Sigmoid colon (tissue), 7 donors: ENCODE measurements at places on chromosomes 7 and 10. TPM values are rescaled to one million over a fixed set of nuclear protein-coding genes. Genes with fewer than 3 reads are reported as not detected.
A peak's percentile ranks its signal among the peaks of the same experiment; 100 is the strongest.

- H3K4me3 ChIP-seq, result no peak overlapping the region
- H3K4me1 ChIP-seq, result peaks cover 12% of the 10 kb centered on the region
- no peak for DNase-seq
- no peaks in the 10 kb centered on the region for H3K27me3 ChIP-seq
- no peaks in the 10 kb centered on the region for H3K36me3 ChIP-seq
These were observed 110.0 kb upstream of the JCAD start for GRCh38 chr10:30169342-30169741.

DNA sequence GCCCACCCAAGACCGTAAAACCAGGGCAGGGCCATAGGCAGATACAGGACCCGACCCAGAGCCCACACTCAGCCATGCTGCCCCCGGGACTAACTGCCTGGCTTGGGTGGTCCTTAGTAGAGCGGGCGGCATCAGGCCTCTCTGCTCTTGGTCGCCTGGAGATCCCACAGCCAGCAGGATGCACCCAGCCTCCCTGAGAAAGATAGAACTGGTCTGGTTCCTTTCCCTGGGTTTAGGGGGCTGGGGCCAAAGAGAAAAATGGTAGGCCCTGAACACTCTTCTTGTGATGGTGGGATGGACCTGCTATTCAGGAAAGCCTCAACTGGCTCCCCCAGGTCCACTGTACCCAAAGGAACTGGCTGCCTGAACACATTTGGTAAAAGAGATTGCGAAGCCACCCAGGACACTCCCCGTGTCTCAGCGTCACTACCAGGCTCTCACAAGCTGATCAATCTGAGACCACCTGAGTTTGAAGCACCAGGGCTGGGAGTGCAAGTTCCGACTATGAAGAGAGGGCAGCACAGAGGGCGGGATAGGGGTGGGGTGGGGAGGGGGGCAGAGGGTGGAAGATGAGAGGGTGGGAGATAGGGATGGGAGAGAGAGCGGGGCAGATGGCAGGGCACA is 591.5 kb downstream of the DNAJB6 start:
- no peaks in the 10 kb centered on the region for H3K4me1 ChIP-seq
- no peaks in the 10 kb centered on the region for H3K36me3 ChIP-seq
- DNase-seq, result no peak
- no peak overlapping the region for H3K4me3 ChIP-seq
- no peak overlapping the region for H3K27ac ChIP-seq
- H3K27me3 ChIP-seq, result no peaks in the 10 kb centered on the region

Gene VIPR2
- 21.4 TPM for total RNA-seq

GRCh38 chr10:79105150-79105739 is 36.5 kb downstream of the ZMIZ1 start:
- H3K4me1 ChIP-seq, result peaks cover 97% of the 10 kb centered on the region
- no peak for DNase-seq
- H3K27me3 ChIP-seq, result no peaks in the 10 kb centered on the region
- peaks cover 2% of the 10 kb centered on the region for H3K36me3 ChIP-seq
- H3K27ac ChIP-seq, result peak overlapping the region; percentile 94
- H3K4me3 ChIP-seq, result no peak overlapping the region

Gene PLCE1
- total RNA-seq, result 7.8 TPM

Gene ARHGAP19
- total RNA-seq, result 6.8 TPM

- H3K36me3 ChIP-seq, result no peaks in the 10 kb centered on the region
- no peak overlapping the region for H3K4me3 ChIP-seq
- no peak for DNase-seq
- peaks cover 41% of the 10 kb centered on the region for H3K4me1 ChIP-seq
- no peaks in the 10 kb centered on the region for H3K27me3 ChIP-seq
These were observed 408.4 kb downstream of the SUGCT start for GRCh38 chr7:40542982-40543741.

Gene LRRC18
- total RNA-seq, result not detected

Gene LGI1
- 28.1 TPM for total RNA-seq

DNA sequence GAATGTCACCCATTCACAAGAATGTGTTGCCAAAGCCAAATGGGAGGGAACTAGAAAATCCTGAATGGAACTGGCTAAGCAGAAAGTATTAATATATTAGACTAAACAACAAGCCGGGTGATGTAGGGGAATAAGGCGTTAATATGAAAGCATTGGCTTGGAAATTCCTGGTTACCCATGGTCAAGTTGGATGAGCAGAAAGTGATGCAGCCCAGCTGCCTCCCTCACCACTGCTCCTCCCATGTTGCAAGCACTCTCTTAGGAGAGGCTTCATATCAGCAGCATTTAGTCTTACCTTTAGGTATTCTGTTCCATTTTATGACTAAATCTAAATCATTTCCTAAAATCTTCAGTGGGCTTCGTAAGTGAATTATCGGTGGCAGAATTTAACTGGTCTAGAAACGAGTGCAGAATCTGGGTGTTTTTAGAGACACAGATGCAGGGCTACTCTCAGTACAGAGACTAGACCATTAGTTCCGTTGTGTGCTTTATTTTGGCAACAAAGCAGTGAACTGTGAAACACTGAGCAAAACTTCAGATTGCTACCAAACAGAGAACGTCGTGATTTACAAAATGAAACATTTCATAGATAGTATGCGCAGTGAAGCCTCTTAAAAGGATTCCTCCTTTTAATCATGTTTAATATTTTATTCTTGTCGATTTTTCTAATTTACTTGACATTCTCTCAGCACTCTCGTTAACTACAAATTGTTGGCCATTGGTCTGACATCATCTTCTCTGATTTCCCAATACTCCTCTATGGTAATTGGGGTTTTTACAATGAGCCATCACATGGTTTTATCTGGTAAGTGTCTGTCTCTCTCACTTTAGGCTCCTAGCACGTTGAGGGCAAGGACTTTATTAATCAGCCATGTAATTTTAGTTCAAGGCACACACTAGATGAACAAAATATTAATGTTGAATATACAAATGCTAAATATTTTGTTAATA is 22.0 kb upstream of the HGF start:
- no peaks in the 10 kb centered on the region for H3K27me3 ChIP-seq
- no peak overlapping the region for H3K4me3 ChIP-seq
- H3K4me1 ChIP-seq, result no peaks in the 10 kb centered on the region

DNA sequence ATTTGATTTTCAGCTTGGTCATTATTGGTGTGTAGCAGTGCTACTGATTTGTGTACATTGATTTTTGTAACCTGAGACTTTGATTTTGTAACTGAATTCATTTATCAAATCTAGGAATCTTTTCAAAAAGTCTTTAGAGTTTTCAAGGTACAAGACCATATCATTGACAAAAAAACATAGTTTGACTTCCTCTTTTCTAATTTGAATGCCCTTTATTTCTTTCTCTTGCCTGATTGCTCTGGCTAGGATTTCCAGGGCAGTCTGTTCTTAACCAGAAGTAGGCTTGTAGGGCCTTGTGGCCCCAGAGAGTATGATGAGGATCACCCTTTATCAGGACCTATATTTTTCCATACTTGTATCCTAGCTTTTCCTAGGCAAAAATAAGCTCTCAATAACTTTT is 234.5 kb upstream of the FZD1 start:
- no peaks in the 10 kb centered on the region for H3K36me3 ChIP-seq
- no peak for DNase-seq
- H3K4me3 ChIP-seq, result no peak overlapping the region
- no peak overlapping the region for H3K27ac ChIP-seq
- no peaks in the 10 kb centered on the region for H3K4me1 ChIP-seq
- H3K27me3 ChIP-seq, result no peaks in the 10 kb centered on the region

DNA sequence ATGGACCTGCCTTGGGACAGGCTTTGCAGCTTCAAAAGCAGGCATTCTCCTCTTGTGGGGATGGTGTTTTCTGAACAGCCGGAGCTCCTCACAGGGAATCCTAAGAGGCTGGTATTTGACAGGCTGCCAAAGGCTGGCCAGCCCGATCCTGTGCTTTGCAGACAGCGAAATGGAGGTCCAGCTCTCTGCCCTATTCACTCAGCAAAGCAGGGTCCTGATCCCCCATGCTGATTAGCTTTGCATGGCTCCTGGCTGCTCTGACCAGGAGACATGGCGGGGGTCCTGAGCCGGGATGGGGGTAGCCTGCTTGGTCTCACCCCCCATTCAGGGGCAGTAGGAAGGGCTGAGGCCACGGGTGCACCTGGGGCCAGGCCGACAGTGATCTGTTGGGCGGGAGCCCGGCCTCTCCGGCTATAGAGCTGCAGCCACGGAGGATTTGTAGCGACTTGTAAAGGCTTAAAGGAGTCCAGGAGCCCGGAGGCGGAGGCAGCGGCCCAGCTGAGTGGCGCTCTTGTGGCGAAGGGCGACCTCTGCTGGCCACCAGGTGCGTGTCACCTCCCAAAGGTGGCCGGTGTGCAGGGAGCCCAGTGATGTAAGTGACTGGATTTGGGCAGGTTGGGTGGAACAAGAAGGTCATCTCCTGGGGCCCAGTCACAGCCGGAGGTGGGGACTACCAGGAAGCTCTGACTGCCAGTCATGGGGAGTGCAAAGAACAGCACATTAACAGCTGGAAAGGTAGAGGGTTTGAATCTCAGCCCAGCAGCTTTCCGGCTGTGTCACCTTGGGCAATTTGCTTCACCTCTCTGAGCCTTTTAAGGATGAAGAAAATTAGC is 126.5 kb downstream of the ZMIZ1 start:
- peaks cover 5% of the 10 kb centered on the region for H3K36me3 ChIP-seq
- peak; percentile 95 for DNase-seq
- no peak overlapping the region for H3K4me3 ChIP-seq
- H3K4me1 ChIP-seq, result peaks cover 47% of the 10 kb centered on the region
- no peaks in the 10 kb centered on the region for H3K27me3 ChIP-seq
- peak overlapping the region; percentile 78 for H3K27ac ChIP-seq
